ENCODE measurements at places on chromosomes 2 and 18.

GRCh38 chr2:191187105-191187829, 36.5 kb upstream of the STAT4 start:
- DNase-seq, result no peak

DNA sequence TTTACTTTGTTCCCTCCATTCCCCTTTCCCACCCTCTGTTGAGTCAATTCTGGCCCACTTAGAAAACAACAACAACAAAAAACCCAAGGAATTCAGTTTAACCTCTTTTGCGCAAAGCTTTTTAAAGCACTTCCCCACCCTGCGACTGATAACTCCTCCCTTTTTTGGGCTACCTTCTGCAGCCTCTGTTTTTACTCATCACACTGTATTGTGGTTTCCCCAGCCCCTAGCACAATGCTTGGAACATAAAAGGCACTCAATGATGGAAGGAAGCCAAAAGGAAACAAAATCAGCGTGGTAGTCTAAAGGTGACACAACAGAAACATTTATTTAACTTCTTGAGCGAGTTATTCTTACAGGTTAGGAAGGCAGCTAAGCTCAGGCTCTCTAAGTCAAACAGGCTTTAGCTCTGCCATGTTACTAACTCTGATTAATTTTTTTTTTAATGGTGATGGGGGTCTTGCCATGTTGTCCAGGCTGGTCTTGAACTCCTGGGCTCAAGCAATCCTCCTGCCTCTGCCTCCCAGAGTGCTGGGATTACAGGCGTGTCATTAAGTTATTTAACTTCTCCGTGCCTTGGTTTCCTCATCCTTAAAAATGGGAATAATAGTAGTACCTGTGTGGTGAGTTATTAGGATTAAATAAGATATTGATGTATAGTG, 1.3 kb downstream of the CEP68 start:
- no peak for DNase-seq

GRCh38 chr2:165815299-165816141, 21.5 kb upstream of the GALNT3 start:
- no peak for DNase-seq

DNA sequence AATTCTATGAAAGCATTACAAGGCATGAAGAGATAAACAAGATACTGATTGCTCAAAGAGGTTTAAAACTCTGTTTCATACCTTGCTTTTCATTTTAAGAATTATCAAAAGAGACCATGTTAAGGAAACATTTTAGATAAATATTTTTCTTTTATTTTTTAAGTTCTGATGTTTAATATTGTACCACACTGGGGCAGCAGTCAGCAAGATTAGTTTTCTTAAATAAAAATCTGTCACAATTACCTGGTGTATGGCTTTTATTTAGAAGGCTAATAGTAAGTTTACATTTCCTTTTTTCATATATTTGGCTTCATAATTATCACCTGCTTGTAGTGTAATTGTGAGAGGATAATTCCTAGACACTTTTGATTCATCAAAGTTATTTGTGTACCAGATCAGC, 46.4 kb downstream of the ZNF804A start:
- DNase-seq, result no peak

All from activated T-cell treated with anti-CD3 and anti-CD28 coated beads for 48 hours (primary cell).